ENCODE measurements at places on chromosomes 3 and 15. TPM values are rescaled to one million over a fixed set of nuclear protein-coding genes. Genes with fewer than 3 reads are reported as not detected.

DNA sequence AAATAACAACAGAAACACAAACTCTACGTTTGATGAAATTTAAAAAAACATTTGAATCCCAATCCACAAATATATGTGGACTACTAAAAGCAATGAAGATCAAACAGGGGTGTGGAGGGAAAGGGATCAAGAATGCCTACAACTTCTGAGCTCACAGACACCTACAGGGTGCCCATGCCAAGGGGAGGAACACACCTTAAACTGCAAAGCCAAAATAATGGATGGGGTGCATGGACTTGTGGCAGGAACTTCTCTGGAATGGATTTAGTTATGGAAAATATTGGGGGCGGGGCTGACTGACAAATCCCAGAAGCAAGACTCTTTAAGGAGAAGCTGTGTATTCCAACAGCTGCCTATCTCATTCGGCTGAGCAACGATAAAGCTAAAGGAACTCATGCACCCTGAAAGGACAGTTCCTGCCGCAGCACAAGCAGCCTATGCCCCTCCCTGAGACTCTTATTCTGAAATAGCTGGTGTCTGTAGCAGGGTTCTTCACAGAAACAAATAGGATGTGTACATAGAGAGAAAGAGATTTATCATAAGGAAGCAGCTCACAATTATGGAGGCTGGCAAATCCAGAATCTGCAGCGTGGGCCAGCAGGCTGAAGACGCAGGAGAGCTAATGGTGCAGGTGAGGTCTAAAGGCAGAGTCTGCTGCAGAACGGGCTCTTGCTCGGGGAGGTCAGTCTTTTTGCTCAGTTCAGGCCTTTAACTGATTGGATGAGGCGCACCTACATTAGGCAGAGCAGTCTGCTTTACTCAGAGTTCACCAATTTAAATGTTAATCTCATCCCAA, 24.5 kb upstream of the PLA2G4D start:
- no peak for DNase-seq

- DNase-seq, result no peak
These were observed 5.9 kb upstream of the EBLN2 start for GRCh38 chr3:73055583-73055982.

- DNase-seq, result no peak
These were observed 47.3 kb downstream of the KY start for GRCh38 chr3:134603480-134603879.

GRCh38 chr15:73172508-73172907, 120.2 kb downstream of the NEO1 start:
- no peak for DNase-seq

DNA sequence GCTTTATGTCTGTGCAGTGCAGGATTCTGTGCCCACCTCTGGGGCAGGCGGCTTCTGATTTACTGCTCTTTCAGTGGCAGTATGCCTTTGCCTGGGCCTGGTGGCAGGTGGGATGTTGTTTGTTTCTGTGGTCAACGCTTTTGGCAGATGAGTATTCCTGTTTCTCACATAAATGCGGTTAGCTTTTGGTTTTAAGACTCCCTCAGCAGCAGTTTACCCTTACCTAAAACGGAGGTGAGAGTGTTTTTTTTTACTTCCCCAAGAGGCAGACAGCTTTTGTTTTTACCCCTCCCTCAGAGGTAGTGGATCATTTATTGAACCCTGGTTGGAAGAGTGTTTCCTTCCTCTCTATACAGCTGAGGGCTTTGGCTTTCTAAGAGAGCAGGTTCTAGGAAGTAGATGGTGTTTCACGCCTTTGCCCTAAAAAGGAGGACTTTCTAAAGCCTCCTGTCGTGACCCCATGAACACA, 134.1 kb upstream of the PLSCR5 start:
- DNase-seq, result no peak

The DNAJC19 gene
- 13.5 TPM for total RNA-seq

DNA sequence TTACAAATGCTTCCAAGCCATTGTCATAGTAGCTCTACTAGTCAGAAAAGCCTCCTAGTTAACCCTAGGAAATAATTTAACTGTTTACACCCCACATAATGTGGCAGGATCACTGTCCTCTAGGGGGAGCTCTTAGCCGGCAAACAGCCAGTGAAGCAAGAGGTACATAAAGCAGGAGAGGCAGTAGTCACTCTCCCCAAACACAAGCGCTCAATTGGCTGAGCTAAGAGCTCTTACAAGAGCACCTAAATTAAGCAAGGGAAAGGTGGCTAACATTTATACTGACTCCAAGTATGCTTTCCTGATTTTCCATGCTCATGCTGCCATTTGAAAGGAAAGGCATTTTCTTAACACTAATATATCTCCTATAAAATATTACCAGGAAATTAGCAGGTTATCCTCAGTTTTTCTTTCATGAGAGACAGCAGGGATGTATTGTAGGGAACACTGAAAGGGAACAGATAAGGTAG, 37.6 kb downstream of the NCEH1 start:
- DNase-seq, result no peak

The AHSG gene
- total RNA-seq, result not detected

- no peak for DNase-seq
These were observed 35.5 kb downstream of the ZDHHC19 start for GRCh38 chr3:196175722-196176121.

The PPP1R14D gene
- 2.4 TPM for total RNA-seq

The COL6A5 gene
- not detected for total RNA-seq

- DNase-seq, result no peak
These were observed 66.7 kb downstream of the RFX7 start for GRCh38 chr15:56176996-56177395.

The GOLGA8T gene
- not detected for total RNA-seq

DNA sequence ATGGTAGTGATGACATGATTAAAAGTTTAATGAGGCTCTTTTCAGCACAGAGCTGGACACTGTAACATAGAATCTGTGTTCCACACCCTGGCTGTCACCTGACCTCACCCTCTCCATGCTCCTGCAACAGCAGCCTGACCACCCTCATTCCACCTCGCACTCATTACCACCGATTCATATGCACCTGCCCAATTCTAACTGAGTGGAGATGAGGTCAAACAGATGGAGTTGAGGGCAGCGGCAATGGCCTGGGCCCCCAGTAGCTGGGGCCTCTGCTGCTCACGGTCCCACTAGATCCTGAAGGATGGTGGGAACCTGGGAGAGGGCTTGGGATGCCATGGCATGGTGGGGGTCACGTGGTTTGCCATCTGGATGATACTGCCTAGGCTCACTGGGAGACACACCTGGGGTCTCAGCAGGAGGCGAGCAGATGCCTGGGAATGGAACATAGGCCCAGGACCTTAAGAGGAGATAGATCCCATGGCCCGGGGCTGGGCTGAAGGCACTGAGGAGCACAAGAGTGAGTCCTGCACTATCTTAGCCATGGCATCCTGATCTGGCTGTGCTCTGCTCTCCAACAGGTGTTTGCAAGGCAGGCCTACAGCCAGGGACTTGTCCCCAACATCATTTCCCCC, 1.3 kb downstream of the SCN5A start:
- DNase-seq, result peak; percentile 64

DNA sequence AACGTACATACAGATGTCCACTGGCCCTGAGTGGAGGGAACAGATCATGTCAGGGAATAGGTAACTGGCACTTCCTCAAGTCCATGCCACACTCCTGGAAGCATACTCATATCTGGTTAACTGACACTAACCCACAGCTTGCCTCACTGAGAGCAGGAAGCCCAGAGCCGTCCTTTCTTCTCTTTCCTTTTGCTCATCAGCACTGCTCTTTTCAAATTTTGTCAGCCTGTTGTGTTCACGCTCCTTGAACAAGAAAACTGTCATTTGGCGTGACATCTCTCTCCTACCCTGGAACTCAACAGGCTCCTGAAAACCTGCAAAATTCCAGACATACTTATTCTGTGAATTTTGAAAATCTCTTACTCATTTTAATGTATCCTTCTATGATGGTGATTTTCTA, 360.2 kb downstream of the MAGI1 start:
- DNase-seq, result no peak

- DNase-seq, result no peak
These were observed 102.9 kb upstream of the KCNAB1 start for GRCh38 chr3:156017352-156018030.

DNA sequence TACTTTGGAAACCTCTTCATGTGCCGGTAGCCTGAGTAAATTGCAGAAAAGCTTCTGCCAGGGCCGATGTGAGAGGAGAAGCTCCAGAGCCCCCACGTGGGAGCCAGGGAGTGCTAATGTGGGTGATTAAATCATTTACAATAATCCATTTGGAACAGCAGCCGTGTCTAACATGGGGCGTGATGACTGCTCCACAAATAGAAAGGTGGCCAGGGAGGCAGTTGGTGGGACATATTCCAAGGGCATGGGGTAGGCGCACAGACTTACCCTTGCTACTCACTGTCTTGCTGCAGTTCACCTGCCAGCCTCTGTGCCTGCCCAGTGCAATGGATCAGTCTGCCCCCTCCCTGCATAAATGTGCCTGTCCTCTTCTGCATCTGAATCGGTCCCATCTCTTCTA, 39.3 kb upstream of the INSYN1 start:
- no peak for DNase-seq

DNA sequence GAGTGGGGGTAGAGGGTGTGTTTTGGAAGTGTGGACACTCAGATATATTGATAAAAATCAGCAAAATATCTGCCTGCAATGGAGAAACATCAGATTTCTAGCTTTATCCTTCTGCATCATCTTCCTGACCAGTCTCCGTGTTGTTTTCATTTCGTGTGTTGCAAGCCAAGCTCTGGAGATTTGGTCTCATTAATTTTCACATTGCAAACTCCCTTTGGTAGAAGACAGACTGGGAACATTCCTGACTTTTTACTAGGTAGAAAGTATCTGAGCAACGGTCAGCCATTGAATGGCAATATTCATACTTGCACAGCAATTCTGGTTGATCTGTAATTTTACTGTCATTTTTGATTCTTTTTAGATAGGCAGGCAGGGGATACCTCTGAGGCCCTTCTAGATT, 30.4 kb downstream of the FSTL1 start:
- DNase-seq, result no peak

DNA sequence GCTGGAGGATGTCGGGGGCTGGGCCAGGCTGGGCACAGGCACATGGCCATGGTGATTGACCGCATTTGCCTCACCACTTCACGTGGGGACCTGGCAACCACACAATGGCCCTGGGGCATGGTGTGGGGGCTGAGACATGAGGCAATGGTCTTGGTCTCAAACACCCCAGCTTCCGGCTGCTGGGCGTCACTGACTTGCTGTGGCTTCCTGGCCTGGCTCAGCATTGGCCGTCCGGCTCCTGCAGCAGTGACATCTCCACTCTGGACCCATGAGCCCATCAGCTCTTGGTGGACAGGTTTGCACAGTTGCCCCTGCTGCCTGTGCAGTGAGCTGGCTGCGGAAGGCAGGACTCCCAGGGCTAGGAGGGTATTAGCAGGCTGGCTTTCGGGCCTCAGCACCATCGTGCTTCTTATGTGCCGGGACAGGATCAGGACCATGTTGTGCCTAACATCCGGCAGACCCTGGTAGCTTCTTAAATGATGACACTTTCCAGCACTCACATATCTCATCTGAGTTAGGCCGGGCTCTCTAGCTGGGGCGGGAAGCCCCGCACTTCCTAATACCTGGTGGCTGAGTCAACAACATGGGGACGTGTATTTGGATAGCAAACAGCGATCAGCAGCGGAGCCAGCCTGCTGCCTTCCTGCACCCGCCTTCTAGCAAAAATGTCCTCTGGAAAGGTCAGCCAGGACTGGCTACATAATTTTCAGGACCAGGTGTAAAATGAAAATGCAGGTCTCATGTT, 34.1 kb downstream of the ZNF710 start:
- peak; percentile 91 for DNase-seq

GRCh38 chr15:70153921-70154717, 56.4 kb upstream of the TLE3 start:
- DNase-seq, result no peak

The UACA gene
- 40.8 TPM for total RNA-seq

- no peak for DNase-seq
These were observed 70.9 kb downstream of the DCUN1D1 start for GRCh38 chr3:182909318-182910040.

The TM4SF1 gene
- total RNA-seq, result 24.5 TPM

The DNAH12 gene
- 0.03 TPM for total RNA-seq

The CHRNA7 gene
- total RNA-seq, result 0.95 TPM

- DNase-seq, result no peak
These were observed 269.8 kb downstream of the THRB start for GRCh38 chr3:24224666-24225384.

DNA sequence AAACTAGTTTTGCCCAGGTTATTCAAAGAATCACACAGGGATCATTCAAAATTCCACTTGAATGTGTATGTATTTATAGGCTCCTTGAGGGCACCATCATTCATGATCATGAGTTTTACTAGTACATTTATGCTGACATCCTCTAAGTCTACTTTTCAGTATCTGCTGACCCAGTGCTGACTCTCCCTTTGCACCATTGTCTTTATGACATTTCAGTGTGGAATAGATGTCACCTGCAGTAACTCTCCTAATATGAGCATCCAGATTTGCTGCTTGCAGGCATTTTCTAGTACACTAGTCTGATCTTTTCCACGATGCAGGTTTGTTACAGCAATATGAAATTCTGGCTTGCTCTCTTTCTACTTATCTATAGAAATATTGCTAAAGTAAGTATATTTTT, 1603.5 kb downstream of the SI start:
- no peak for DNase-seq

The TMEM108 gene
- 0.54 TPM for total RNA-seq

GRCh38 chr15:38474155-38474757, 20.3 kb downstream of the FAM98B start:
- DNase-seq, result no peak

The GRM7 gene
- total RNA-seq, result not detected

The SPRED1 gene
- 11.8 TPM for total RNA-seq

GRCh38 chr3:105062853-105063252, 303.9 kb upstream of the ALCAM start:
- DNase-seq, result no peak

DNA sequence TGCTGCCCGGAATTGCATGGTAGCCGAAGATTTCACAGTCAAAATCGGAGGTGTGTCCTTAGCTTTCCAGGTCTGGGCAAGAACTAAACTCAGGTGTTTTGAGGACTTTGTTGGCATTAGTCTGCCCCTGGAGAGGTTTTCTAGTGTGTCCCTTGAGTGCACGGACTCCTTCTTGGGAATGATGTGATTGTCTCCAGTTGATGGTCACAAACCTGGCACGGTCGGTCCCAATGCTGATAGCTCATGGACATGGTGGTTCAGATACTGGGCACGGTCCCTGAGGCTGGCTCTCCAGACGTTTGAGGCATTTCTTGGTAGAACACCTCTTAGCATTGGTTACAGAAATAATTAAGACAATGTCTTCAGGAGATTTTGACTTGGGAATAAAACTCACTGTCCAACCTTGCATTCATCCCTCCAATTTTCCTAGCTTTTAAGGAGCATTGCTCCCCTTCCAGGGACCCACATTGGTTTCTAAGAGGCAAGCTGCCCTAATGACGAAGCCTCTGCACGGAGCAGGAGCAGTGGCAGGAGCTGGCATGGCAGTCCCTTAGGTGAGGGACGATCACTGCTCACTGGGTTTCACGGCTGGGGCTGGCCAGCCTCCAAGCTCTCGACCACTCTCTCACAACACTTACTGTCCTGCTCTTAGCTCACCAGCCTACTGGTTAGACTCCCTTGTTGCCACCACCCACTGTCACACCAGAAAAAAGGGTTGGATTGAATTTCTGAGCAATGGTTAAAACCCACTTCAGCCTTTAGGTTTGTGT, 68.1 kb downstream of the PGPEP1L start:
- peak; percentile 71 for DNase-seq

- DNase-seq, result no peak
These were observed 209.0 kb upstream of the ZNF385D start for GRCh38 chr3:21960033-21960432.
